ENCODE measurements at places on chromosomes 16 and 17.

- no peak for DNase-seq
These were observed 297.1 kb upstream of the MAF start for GRCh38 chr16:79897453-79898146.

- no peak for DNase-seq
These were observed 1.6 kb downstream of the TOX3 start for GRCh38 chr16:52545222-52545897.

DNA sequence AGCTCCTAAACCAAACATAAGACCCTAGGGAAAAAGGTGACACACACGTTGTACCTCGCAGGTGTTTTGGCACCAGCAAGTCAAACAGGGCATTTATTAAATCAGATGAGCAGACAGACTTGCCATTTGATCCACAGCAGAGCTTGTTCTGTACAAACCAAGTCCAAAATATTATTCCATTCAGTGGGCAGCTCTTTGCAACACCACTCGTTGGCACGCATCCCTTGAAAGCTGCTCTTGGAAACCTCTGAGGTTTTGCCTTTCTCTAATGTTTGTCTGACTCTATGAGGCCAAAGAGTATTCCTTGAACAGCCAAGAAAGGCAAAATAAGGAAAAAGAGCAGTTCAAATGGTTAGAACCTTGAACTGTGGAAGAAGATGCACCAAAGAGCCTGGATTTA lies 12.7 kb downstream of the TMEM100 start:
- no peak for DNase-seq

DNA sequence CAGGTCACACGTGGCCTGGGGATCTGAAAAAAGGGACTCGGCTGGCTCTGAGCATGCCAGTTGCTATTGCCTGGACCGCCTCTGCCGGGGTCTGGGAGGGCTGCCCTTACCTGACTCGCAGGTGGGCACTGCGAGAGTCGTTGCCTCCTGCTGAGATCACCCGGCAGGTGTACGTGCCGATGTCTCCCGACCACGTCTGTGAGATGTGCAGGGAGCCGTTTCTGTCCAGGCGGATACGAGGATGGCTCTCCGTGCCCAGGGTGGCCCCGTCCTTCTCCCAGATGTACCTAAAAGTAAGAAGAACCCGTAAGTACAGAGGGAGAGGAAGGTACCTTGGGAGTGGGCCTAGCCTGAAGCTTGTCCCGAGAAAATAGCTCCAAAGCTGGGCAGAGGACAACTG lies 112.0 kb upstream of the CDC42EP4 start:
- no peak for DNase-seq

DNA sequence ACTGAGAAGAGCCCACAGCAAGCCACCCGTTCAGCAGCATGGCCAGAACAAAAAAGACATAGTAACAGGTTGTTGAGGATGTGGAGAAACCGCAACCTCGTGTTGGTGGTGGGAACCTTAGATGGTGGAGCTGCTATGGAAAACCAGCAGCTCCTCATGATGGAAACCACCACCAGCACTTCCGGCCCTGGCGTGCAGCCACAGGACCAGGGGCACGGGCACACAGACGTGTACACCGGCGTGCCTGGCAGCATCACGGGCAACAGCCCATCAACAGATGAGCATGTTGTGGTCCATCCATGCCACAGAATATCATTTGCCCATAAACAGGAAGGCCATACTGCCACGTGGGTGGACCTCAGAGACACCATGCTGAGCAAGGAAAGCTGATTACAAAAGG lies 11.9 kb downstream of the CTU2 start:
- DNase-seq, result no peak

GRCh38 chr16:80265624-80266306 lies 275.0 kb upstream of the DYNLRB2 start:
- no peak for DNase-seq

GRCh38 chr16:54165912-54166865 lies 120.4 kb downstream of the IRX3 start:
- no peak for DNase-seq

DNA sequence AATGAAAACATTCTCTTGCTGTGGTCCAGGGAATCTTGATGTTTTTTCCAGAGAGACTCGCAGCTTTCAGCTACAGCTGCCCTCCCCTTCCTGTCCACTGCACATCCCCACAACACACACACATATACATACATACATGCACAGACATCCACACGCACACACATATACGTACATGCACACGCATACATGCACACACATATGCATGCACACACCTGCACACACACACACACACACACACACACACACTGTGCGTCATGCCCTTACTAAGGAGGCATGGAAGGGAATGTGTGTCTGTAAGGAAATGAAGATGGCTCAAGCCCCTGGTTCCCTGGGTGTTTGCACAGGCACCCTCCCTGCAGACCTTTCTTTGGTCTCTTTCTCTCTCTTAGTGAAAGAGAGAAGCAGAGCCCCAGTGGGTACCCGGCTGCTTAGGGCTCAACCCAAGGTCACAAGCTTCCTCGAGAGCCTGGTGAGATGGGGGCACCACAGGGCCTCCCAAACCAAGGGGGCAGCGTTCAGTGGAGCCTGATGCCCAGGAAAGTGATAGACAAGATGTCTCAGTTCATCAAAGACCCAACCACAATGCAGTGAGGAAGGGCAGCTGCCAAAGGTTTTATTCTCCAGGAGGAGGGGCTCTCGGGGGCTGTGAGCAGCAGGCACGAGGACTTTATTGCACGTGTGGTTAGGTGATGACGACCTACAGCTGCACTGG lies 33.3 kb downstream of the TNFRSF13B start:
- no peak for DNase-seq

DNA sequence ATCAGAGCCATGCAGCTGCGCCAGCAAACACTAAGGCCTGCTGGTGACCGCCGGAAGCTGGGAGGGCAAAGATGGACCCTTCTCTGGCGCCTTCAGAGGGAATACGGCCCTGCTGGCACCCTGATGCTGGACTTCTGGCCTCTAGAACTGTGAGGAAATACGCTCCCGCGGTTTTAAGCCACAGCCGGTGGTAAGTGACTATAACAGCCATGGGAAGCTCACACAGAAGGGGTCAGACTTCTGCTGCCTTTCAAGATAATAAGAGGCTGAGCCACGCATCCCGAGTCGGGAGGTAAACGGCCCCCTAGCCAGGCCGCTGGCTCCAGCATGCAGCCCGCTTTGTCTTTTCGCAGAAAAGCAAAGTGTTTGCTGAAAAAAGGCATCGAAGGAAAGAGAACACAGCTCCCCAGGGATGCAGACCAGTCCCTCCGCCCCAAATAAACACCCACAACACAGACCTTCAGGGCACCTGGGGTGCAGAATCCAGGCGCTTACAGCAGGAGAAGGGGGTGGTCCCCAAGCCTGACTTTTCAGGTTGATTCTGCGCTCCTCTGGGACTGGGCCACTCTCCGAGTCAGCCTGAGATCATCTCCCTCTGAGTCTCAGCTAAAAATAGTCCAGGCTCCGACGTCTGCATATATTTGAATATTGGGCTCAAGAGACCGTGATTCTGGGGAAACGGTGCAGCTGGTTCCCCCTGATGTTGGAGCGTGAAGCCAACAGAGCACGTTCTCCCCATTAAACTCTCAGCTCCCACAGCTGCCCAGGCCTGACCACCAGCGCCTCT lies 89.7 kb downstream of the MGAT5B start:
- peak; percentile 4 for DNase-seq

DNA sequence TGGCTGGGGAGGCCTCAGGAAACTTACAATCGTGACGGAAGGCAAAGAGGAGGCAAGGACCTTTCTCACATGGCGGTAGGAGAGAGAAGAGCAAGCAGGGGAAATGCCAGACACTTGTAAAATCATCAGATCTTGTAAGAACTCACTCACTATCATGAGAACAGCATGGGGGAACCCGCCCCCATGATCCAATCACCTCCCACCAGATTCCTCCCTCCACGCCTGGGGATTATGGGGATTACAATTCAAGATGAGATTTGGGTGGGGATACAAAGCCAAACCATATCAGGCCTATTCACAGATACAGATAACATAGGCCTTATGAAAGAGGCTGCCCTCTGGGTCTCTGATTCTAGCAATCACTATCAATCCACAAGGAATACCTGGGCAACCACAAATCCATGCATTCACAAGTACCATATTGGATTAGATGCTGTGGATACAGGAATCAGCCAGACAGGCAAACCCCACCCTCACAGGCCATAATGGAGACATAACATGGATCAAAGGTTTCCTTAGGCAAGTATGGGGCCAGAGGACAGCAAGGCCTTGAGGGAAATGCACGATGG lies 284.9 kb downstream of the SOX9 start:
- no peak for DNase-seq

GRCh38 chr16:65783709-65784474 lies 582.6 kb upstream of the CDH5 start:
- DNase-seq, result no peak

GRCh38 chr16:55915096-55915827 lies 40.1 kb upstream of the CES5A start:
- DNase-seq, result no peak

DNA sequence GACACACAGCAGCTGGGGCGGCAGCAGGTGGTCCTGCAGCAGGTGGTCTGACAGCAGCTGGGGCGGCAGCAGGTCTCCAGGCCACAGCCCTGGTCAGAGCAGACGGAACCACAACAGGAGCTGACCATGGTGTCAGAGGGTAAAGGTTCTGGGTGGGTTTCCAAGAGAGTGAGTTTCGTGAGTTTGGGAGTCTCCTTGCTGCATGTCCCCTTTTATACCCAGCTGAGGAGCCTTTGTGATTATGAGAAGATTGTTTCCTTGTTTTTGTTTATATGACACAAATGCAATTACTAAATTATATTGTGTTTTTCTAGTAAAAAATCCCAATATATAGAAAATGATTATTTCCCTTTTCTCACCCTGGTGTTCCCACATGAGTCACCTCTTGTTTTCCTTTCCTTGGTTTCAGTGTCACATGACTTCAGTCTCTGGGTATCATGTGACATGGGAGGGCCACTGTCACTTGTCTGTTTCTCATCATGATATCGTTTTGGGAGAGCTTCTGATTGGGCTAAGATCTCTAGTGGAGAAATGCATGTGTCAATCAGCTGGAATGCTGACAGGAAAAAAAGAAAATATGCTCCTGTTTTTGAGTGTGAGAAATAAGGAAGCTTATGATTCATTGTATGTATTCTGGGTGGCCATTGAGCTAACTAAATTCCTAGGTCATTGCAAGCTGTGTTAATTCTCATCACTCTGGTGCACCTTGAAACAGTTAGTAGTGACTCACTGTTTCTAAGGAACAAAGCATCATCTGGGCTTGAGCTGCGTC lies at the start of gene KRTAP4-6:
Gene KRTAP4-6, minus strand, starts transcription at position 185 of the 772 bp plus-strand sequence. Its CDS starts 57 bp downstream, at position 128.
- DNase-seq, result peak; percentile 89

DNA sequence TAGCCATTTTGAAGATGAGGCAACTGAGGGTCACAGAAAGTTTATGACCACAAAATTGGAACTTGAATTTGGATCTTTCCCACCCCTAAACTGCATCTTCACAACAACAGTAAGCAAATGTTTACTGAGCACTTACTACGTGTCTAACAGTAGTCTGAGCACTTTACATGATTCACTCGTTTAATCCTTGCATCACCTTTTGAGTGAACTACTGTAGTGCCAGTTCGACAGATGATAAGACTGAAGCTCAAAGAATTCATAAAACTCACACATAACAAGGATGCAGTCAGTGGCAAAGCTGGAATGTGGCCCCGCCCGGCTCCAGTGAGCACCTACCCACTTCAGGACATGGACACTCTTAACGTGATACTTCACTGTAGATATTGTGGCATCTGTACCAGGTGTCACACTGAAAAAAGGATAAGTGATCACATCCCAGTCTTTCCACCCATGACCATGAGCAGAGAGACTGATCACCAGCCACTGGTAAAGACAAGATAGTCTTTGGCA lies 36.0 kb upstream of the HLF start:
- DNase-seq, result no peak

- DNase-seq, result peak; percentile 30
These were observed 1.1 kb upstream of the PLEKHG4 start for GRCh38 chr16:67277999-67278772.

DNA sequence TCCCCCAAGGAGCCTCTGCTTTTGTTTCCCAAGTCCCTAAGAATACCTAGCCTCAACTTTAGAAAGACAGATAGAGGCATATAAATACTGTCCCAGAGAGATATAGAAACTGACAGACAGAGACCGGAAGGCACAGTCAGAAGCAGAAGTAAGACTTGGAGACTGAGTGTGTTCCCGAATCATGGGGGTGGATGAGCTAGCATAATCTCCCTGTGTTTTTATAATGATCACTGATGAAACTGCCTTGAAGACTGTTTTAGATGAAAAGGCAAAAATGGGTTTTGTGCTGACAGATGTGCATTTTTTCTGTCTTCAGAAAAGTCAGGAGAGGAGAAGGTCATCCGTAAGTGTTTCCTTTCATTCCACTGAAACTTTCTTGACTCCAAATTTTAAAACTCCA lies 8.3 kb upstream of the PSMD3 start:
- no peak for DNase-seq

DNA sequence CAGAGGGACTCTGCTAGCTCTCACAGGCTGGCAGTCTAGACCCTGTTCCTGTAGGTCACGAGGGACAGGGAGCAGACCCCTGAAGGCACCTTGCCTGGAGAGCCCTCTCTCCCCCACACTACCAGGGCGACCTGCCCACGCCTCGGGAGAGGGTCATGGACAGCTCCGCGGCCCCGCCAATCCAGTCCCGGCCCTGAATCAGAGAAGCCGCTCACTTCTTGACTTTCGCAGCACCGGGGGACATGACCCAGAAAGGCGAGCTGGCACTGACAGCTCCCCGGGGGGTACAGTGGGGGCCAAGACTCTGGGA lies 5.1 kb downstream of the KIFC3 start:
- no peak for DNase-seq

DNA sequence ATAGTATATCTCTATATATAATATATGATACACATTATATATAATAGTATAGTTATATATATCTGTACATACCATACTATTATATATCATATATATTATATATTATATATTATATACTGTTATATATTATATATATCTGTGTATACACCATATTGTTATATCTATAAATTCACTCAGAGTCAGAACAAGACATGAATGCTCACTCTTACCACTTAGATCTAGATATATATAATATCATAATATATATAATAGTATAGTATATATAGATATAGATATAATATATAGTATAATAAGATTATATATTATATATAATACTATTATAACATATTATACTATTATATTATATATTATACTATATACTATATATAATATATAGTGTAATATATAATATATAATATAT lies 9.3 kb downstream of the ACSM2B start:
- DNase-seq, result no peak

DNA sequence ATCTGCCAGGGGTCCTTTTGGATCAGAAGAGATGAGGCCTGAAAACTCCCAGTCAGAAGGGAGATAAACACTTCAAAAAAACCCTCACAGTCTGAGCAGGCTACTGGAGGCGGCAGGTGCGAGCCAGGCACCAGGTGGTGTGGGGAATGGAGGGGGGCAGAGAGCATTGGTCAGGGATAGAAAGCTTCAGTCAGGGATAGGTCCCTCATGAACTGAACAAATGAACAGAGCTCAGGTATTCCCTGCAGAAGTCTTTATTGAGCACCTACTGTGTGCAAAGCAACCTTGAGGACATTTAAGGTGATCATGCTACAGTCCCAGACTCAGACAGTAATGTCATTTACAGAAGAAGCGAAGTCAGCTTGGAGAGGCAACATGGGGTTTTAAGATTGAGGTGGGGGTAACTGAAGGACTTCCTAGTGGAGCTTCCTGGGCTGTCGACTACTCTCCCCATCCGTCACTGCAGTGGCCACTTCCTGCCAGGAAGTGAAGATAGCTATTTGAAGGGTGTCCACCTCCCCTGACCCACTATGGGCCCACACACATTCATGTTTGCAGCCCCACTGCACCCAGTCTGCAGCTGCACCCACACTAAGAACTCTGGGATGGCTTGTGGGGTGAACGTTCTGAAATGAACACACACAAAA lies 3.2 kb downstream of the KIFC3 start:
- no peak for DNase-seq

GRCh38 chr16:85301231-85301630 lies 189.0 kb upstream of the CIBAR2 start:
- DNase-seq, result no peak
